ENCODE measurements at places on chromosomes 12 and 14.

DNA sequence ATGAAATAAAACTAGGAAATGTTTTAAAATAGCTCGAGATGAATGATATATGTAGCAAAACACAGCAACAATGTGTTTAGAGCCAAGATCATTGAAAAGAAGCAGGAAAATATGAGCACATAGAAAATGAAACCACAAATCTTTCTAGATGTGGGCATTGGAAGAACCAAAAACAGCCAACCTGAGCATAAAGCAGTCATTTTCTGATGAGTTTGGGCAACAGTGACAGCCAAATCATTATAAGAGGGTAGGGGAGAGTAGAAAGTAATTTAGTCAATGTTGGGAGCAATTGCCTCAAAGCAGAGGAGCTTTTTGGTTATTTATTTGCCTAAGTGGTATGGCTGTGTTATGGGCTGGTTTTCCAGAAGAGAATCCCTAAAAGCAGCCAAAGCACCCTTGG, 8.8 kb upstream of the BICDL1 start:
- no peak for DNase-seq

GRCh38 chr12:124608450-124608870, 41.0 kb upstream of the NCOR2 start:
- DNase-seq = no peak

DNA sequence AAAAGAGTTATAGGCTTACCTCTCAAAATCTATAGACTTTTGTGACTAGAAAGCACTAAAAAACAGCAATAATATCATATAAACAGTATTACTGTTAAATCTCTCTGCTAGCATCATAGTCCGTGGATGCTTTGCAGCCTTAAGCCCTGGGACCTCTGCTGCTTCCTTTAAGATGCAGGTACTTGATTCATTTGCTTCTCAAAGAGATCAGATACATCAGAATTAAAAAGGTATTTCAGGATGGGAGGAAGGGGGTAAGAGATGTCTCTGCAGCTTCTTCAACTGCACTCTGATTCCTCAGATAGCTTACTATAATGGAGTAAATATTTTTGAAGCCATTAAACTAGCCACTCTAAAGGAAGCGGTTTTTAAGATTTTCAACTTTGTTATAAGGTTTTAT, 49.3 kb downstream of the PAPLN start:
- no peak for DNase-seq

DNA sequence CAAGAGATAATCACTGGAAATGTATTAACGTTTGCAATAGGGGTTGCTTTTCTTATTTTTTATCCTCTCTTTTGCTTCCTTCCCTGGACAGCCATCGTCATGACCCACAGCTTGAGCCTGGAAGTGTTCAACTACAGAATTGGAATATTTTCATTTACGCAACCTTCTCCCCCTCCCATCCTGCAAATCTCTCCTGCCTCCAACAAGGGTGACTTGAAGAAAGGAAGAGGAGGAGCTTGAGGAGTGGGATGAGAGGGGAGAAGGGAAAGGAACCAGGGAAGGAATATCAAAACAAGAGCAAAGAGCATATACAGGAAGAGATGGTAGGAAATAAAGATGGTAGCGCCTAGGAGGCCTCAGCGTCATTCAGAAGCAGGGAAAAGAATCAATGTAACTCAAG, 1.6 kb upstream of the MANSC4 start:
- no peak for DNase-seq

- no peak for DNase-seq
These were observed 182.7 kb upstream of the TMPO start for GRCh38 chr12:98332642-98333041.

DNA sequence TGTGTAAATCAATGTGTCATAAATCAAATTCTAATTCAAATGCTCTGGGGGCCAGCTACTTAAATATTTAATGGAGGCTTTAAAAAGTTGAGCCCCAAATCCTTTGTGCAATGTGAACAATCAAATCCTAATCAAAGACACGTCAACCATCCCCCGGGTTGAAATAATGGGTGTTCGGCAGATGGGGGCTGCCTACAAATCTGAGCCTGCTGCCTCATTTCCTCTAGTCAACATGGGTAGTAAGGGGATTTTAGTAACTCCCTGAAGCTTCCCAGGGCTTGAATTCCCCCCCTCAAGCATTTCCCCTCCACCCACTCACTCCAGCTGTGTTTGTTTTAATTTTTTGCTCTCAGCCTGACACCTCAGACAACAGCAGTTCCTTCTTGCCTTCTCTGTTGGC, 37.8 kb downstream of the SRRM4 start:
- DNase-seq = no peak

All from hematopoietic multipotent progenitor cell treated with erythropoietin and hydrocortisone succinate and interleukin-3 and kit ligand, for 15 days (in vitro differentiated cells).